NCI-H524 (cell line): ENCODE measurements at places on chromosomes 1 and 21.

- DNase-seq, result no peak
Measured at GRCh38 chr1:193437785-193438184, 251.4 kb upstream of the B3GALT2 start.

DNA sequence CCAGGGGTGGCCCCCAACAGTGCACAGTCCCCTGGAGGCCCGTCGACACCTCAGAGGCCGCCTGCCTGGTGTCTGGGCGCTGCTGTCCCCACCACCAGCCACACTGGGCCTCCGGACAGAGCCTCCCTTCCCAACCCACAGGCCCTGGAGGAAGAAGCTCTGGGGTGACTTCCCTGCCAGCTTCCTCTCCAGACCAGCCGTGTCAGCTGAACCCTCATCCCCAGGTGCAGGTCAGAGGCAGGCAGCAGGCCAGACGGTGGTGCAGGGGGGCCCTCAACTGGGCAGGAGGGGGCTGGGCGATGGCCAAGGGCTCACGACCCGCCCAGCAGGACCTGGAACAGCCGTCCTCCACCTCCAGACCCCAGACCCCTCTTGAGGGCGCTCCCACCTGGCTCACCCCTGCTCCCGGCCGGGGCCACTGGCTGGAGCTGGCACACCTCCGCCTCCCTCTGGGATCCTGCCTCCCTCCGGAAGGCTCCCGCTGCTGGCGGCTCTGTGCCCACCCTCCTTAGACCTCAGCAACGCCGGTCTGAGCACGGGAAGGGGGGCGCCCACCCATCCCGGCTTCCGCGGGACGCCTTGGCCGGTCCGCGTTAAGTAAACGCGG is 520 bp downstream of the TNFRSF18 start:
- no peak for DNase-seq

GRCh38 chr1:156766298-156767100 is 836 bp upstream of the PRCC start:
- no peak for DNase-seq

DNA sequence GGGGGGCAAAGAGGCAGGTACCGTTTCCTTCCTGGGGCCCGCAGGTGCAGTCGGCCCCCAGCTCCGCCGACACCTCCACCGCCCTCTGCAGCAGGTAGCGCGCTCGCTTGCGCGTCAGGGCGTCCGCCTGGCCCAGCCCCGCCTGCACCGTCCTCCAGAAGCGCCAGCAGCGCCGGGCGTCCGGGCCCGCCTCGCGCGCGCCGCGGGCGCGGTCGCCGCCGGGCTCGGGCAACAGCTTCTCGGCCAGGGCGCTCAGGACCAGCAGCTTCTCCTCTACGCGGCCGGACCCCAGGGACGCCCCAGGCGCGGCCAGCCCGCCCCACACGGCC is 863 bp downstream of the TARBP1 start:
- DNase-seq, result no peak

DNA sequence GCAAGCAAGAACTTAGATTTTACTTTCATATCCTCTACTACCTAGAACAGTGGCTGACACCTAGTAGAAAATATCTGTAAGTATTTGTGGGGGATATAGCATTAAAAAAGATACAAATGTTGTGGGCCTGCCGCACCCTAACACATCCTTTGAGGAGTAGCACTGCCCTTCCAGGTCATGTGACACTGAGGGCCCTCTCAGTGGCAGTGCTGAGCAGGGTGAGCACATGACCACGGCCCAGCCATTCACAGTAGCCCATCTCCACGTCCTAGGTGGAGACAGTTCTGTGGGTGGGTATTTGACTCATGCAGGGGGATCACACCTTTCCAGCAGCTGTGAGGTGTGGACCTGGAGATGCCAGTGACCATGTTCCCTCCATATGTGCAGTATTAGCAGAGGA is 108.9 kb downstream of the OMA1 start:
- no peak for DNase-seq

GRCh38 chr1:165645654-165646366 is 14.8 kb downstream of the MGST3 start:
- DNase-seq, result no peak

DNA sequence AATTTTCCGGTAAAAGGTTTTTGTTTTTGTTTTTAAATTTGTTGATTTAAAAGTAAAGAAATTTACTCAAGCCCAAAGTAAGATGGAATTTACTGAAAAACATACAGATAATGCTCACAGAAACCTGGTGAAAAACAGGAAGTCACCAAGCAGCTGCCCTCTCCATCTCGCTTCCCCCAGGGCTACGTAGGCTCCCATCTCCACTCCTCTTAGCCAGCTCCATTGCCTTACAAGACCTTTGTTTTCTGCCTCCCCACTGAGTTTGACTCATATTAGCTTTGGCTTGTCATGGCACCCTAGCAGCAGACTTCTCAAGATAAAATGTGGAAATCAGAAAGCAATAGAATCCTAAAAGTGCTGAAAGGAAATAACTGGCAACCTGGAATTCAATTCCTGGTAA is 57.9 kb downstream of the PHTF1 start:
- DNase-seq, result no peak

DNA sequence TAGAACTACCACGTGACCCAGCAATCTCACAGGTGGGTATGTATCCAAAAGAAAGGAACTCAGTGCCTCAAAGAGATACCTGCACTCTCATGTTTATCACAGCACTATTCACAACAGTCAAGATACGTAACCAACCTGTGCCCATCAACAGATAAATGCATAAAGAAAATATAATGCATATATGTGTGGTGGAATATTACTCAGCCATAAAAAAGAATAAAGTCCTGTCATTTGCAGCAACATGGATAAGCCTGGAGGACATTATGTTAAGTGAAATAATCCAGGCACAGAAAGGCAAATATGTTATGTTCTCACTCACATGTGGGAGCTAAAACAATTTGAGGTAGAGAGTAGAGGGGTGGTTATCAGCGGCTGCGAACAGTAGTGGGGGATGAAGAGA is 413.8 kb downstream of the SMYD3 start:
- no peak for DNase-seq

DNA sequence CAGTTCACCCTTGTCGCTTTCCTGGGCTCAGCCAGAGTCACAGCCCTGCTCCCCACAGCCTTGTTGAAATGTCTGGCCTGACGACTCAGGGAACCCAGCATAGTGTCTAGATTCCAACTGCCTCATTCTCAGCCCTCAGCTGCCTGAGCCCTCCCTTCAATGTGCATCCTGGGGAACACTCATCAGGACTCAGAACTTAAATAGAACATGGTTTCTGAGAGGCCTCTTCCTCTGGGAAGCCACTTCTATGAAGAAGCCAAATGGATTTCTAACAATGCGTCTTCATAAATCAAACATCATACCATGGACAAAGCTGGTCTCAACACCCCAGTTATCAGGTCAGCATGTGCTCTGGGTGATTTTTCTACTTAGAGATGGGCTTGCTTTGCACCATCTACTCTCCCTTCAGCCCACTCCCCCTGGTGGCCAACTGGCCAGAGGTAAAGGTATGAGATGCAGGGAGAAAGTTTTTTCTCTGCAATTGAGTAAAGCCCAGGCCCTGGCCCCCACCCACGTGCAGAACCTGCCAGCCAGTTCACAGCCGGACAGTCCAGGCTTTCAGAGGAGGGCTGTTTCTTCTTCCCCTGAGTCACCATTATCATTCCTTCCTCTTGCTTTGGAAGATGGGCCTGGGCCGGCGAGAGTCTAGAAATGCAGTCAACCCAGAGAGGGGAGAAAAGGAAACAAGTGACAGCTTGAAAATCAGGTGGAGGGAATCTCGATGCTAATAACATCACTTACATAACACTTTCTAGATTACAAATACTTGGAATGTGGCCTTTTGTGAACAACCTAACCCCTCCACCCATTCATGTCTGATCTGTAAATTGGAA is 32.1 kb downstream of the CD244 start:
- DNase-seq, result no peak

GRCh38 chr1:80048716-80049115 is 1042.2 kb upstream of the ADGRL4 start:
- DNase-seq, result no peak

GRCh38 chr1:208162903-208163302 is 81.3 kb downstream of the PLXNA2 start:
- no peak for DNase-seq

DNA sequence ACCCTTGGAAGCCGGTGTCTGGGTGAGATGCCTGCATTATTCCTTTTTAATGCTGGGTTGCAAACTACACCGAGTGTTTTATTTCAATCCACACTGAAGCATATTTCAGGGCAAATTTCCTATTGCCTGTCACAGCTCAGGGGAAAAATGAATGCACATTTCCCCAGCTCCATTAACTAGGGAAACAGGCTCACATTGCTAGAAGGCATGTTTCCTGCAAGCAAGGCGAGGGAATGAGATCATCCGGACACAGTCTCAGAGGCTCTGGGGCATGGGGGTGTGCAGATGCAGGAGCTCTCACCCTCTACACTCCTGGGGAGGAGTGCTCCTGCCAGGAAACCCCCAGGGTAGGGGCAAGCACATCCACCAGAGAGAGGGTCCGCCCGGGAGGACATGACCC is 24.6 kb downstream of the SYT2 start:
- no peak for DNase-seq

DNA sequence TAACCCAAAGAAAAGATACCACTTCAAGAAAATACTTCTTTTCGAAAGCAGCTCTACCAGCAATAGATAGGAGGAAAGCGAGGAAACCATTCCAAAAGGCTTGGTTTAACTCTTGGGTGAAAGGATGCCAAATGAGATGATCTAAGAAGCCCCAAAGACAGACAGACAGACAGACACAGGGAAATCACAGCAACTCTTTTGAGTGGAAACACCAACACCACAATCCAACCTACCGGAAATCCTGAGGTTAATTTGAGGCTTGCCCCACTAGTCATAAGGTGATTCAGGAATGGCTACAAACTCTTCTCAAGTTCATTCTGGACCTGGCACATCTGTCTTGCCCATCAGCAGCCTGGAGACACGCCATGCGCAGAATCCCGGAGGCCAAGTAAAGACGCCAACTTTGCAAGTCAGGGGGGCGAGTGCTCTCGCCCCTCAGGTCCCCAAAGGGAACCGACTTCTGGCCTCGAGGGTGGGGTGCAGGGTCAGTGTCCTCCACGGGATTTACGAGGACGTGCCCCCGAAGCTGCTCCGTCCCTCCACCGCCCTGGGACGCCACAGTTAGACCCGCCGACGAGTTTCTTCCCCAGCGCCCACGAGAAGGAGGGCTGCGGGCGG is 778 bp downstream of the EVI5 start:
- peak; percentile 29 for DNase-seq

- DNase-seq, result no peak
Measured at GRCh38 chr1:218367118-218367517, 22.0 kb downstream of the TGFB2 start.

- no peak for DNase-seq
Measured at GRCh38 chr21:36763305-36763704, 64.4 kb downstream of the SIM2 start.

DNA sequence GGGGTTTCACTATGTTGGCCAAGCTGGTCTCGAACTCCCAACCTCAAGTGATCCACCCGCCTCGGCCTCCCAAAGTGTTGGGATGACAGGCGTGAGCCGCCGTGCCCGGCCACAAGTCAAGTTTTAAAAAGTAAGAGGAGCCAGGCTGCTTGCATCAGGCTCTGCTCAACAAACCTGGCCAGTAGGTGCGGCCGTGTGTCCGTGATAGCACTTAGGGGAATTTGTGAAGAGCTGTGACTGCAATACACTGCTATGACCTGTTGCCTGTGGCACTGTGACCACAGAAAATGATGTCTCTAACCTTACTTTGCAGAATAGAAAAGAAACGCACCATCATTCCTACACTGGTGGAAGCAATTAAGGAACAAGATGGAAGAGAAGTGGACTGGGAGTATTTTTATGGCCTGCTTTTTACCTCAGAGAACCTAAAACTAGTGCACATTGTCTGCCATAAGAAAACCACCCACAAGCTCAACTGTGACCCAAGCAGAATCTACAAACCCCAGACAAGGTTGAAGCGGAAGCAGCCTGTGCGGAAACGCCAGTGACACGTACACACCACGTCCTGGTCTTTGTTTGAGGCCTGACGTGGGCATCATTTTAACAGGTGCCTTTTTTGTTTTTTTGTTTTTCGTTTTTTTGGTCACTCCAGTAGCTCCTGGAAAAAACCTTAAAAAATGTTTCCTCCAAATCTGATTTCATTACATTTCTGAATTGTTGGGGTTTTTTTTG is 16.7 kb downstream of the C1orf174 start:
- DNase-seq, result no peak

- DNase-seq, result no peak
Measured at GRCh38 chr1:19300211-19300610, 11.6 kb upstream of the AKR7A3 start.

DNA sequence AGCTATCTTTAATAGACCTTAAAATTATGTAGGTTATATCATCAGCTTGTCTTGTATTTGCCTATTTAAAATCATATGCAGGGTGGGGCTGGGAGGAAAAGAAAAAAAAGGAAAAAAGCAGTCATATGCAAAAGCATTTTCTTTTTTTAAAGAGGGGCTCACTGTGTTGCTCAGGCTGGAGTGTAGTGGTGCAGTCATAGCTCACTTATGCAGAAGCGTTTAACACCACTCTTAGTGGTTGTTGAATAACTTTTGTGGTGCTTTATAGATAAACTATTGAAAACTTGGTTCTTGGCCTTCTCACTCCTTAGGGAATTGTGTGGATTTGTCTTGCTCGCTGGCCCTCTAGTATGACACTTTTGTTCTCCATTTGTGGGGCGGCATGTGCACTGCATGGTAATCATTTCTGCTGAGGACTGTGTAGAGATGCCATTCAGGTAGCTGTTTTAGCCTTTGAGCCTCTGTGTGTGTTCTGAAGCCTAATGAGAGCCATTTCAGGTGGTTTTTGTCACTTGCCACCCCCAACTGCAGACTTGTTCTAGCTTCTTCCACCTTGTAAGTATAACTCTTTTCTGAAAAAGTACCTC is 77.8 kb downstream of the KIF1B start:
- DNase-seq, result no peak

GRCh38 chr1:101280942-101281654 is 44.3 kb downstream of the S1PR1 start:
- DNase-seq, result no peak

DNA sequence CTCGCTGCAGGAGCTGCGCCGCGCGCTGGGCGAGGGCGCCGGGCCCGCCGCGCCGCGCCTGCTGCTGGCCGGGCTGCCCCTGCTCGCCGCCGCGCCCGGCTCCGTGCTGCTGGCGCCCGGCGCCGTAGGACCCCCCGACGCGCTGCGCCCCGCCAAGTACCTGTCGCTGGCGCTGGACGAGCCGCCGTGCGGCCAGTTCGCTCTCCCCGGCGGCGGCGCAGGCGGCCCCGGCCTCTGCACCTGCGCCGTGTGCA is 730 bp downstream of the OLIG1 start:
- no peak for DNase-seq

GRCh38 chr21:20424943-20425342 is 573.3 kb upstream of the NCAM2 start:
- no peak for DNase-seq
